BE2C (cell line): ENCODE measurements at places on chromosomes 7 and 10.
A peak's percentile ranks its signal among the peaks of the same experiment; 100 is the strongest.

DNA sequence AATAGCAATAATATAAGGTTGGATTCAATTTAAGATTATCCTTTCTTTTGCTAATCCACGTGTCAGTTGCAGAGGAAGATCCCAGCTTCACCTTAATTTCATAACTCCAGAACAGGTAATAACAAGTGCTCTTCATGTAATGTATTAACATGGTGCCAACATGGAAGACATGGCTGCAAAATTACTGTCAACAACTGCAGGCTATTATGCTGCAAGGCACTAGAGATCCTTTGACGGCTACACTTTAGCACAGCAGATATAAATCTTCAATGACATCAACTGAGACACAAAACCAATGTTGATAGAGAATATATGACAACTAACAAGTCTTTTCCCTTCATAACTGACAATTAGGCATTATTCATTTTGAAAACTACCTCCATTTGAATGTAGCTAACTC, 96.1 kb downstream of the RNF133 start:
- DNase-seq, result no peak

GRCh38 chr7:109956916-109957315, 1134.0 kb upstream of the LRRN3 start:
- no peak for DNase-seq

GRCh38 chr7:140928491-140929309, 4.0 kb upstream of the BRAF start:
- DNase-seq, result peak; percentile 33

DNA sequence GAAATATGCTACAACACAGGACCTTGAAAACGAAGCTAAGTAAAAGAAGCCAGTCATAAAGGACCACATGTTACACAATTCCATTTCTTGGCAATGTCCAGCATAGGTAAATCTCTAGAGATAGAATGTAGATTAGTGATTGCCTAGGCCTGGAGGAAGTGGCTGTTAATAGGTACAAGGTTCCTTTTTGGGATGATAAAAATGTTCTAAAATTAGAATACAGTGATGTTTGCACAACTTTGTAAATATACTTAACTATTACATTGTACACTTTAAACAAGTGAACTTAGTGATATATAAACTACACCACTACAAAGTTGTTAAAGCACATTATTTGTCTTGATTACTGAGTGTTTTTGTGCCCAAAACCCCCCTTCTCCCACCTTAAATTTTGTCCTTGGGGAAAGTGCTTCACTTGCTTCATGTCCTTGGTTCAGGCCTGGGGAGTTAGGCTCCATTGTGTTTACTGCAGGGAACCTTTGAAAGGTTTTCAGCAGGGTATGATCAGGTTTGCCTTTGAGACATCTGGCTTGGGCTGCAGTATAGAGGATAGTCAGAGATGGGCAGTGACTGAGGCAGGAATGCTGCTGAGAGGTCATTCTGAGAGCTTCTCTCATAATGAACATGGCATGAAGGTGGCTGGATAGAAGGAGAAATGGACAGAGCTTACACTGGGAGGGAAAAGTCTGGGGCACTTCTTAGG, 1052.6 kb downstream of the REEP3 start:
- peak; percentile 21 for DNase-seq

GRCh38 chr10:4685904-4686643, 139.9 kb upstream of the AKR1E2 start:
- DNase-seq, result no peak

DNA sequence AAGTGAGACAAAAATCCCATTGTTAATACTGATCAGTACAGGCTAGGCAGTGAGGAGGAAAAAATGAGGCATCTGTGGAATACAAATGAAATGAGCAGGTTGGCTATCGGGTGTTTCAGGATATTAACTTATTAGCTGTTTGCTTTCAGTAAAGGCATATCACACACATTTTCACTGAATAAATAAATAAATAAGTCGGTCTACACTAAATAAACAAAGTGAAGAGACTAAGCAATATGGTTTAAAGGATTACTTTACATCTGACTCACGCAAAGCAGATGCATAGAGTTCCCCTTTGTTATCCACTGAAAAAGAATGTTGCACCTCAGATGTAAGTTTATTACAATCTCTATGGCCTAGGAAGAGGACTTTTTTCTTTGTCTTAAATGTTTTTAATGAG, 6.3 kb upstream of the SEMA3A start:
- DNase-seq, result no peak

DNA sequence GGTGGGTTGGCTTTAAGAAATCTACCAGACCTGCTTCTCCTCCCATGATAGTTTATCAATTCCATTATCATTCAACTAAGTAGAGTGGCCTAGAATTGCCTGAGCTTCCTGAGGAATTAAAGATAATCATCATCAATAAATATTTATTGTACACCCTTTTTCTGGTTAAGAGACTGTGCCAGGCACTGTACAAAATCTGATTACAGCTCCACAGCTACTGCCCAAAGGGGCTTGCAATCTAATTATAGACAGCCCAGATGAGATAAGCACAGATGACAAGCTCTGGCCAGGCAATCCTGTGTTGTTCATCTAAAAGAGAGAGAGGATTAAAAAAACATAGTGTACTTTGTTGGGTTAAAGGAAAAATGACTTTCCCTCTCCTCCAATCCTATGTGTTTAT, 586.4 kb downstream of the GATA3 start:
- peak; percentile 72 for DNase-seq

- no peak for DNase-seq
Observed at GRCh38 chr7:3397324-3397723, 96.3 kb downstream of the SDK1 start.

GRCh38 chr10:70551971-70552422, 50.5 kb downstream of the PRF1 start:
- no peak for DNase-seq

DNA sequence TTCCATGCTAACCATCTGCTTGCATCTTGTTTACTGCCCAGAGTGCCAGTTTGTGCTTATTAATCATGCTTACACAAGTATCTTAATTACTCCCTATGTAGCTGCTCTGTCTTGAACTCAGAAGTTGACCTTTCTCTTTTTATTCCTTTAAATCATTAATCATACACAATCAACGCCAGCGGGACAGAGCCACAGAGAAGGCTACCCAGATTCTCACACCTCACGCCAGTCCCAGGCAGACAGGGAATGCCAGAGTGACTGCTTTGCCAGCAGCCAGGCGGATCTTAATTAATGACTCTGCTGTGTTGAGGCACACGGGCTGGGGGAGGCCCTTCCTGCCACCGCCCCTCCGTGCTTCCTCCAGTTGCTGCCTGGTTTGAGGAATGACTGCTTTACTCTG, 229.4 kb downstream of the LRMDA start:
- no peak for DNase-seq

DNA sequence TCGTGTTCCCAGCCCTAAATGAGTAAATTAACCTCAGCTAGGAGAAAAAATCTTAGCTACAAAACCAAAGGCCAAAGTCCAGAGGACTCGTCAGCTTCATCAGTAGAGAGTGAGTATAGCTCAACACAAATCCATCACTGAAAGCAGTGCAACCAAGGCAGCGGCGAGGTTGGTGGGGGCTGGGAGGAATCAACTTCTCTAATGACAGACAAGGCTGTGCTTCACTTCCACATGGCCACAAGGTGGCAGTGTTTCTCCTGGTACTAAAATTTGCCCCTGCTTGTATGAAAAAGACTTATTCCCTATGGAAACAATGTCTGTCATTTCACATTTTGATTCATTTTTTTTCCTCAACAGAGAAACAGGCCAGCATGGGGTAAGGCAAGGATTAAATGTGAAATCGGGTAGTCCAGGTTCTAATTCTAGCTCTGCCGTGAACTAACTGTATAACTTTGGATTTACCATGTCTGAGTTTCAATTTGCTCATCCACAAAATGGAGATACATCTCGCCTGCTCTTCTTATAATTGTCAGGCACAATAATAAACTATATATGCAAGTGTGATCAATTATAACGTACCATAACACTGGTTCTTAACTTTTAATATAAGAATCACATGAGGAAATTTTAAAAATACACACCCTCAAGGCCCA, 39.3 kb downstream of the FAS start:
- peak; percentile 67 for DNase-seq

DNA sequence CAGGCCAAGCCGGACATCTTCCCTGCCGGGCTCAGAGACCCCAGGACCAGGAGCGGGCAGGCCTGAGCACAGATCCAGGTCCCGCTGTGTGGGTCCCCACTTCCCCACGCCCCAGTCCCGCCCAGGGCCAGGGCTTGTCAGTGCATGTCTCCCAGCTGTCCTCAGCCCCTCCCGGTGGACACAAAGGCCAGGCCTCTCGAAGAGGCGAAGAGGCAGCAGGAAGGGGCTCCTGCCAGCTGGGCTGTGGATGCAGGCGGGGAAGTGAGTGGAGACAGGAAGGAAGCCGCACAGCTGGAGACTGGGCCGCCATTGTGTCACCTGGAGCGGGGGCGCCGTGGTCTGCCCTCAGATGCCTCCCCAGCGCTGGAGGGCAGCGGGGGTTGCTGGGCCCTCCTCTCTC, 4.8 kb downstream of the GRIFIN start:
- DNase-seq, result no peak

DNA sequence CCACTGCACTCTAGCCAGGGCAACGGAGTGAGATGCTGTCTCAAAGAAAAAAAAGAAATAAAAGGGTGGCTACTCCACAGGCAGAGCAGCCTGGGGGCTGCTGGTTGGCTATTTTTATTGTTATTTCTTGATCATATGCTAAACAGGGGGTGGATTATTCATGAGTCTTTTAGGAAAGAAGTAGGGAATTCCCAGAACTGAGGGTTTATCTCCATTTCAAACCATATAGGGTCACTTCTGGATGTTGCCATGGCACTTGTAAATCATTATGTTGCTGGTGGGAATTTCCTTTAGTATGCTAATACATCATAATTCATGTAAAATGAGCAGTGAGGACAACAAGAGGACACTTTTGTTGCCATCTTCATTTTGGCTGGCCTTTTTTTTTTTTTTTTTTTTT, 52.1 kb upstream of the GHITM start:
- no peak for DNase-seq

GRCh38 chr10:25065761-25066476, 49.5 kb downstream of the THNSL1 start:
- no peak for DNase-seq

DNA sequence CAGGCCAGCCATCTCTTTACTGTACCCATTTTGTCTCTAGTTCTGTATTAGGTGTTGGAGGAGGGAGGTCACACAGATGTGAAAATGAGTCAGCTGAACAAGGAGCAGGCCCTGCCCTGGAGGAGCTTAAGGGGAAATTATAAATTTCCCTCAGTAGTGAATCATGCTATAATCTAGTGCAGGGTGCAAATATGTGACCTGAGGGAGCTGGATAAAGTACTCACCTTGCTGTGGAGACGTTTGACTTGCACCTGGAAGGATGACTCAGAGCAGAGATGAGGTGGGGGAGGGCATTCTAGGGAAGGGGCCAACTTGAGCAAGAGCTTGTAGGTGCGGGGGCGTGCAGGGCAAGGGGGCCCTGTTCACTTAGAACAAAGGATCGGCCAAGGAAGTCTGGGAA, 610.6 kb downstream of the SDK1 start:
- no peak for DNase-seq

DNA sequence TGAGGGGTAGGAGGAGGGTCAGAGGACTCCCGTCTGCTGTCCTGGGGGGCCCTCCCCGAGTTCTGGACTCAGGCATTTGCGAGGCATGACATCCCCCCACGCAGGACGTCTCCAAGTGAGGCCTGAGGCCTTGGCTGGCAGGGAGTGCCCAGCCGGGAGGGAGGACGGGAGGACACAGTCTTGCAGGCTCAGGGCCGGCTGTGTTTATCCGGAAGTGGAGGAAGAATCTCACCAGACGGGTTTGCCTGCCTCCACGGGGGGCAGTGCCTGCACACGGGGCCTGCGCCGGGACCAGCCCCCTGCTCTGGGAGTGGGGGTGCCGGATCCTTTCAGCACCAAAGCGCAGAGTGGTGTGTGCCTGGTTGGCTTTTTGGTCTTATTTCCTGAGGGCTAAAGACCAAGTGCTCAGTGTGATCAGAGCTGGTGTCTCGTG, 10.9 kb downstream of the PWWP2B start:
- no peak for DNase-seq

DNA sequence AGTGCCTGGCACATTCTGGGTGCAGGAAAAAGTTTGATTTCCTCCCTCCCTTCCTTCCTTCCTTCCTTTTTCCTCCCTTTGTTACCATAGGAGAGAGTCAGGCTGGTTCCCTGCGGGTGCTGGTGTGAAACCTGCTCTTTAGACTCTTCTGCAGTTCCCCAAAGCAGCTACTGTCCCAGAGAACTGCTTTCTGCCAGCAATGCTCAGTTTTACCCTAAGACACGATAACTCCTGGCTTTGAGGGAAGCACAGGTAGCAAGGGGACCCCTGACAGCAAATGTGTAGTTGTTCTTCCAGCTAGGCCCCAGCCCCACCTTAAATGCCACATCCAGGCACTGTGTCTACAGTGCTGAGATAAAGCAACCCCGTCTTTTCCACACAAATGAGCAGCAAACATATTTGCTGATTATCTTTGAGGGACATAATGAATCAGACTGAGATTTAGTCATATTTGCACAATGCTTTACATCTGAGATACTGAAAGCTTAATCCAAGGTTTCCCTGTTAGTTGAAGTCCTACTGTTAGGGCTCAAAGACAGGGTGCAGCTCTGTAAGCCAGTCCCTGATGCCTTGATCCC, 55.5 kb downstream of the MET start:
- DNase-seq, result no peak

GRCh38 chr10:117609095-117609795, 66.7 kb downstream of the EMX2 start:
- DNase-seq, result no peak

DNA sequence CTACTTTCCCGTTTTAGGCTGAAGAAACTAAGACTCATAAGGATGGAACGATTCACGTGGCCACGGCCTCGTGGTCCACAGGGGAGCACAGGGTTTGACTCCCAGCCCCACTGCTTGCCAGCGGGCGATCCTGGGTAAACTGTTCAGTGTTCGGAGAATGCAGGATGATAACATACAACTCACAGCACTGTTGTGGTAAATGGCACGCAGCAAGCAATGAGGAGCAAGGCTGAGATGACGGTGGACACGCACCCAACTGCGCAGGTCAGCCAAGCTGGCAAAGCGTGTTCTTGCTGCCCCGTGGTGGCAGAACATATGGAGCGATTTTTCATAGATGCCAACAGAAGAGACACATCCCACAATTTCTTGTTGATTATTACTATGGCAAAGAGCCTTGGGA, 272.7 kb downstream of the DNAJB6 start:
- no peak for DNase-seq

DNA sequence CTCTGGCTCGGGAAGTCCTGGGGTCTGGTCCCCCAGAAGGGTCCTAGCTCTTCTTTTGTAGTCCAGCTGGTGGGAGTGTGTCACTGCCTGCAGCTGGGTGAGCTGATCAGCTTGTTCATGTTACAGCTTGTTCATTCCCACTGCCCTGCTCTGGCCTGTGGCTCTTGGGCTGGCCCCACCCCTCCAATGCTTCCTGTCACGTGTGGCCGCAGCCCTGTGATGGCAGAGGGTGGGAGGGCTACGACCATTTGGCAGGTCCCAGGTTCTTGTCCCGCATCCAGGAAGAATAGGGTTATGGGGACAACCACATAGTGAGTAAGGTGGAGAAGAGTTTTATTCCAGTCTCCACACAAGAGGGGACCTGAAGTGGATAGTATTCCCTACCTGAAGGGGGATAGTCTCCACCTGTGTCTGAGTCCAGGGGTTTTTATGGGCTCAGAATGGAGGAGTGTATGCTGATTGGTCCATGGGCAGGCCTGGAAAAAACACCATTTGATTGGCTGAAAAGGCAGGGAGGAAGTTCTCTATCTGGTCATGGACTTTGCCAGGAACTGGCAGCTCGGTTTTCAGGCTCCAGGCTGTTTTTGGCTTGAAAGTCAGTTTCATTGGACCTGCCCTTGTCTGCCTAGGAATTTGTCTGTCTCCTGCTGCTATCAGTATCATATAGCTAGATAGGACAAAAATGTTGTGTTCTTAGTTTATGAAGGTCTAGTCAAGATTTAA, 13.1 kb downstream of the SDHAF3 start:
- no peak for DNase-seq

- DNase-seq, result no peak
Observed at GRCh38 chr7:10677668-10678232, 295.9 kb upstream of the PHF14 start.
